Cerebellar nuclear complex (tissue), 1 donor: ENCODE measurements at places on chromosomes 7 and 10.

DNA sequence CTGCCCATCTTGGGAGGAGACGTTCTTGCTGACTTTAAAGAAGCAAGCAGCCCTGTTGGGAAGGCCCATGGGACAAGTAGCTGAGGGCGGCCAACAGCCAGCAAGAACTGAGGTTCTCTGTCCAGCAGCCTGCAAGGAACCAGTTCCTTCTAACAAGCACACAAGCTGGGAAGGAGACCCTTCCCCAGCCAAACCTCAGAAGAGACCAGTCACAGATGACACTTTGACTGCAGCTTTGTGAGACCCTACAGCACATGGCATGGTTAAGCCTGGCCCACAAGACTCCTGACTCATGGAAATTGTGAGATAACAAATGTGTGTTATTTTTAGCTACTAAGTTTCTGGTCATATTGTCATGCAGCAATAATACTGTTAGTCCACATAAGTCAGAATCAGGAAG, 99.9 kb downstream of the PRLHR start:
- DNase-seq, result no peak

GRCh38 chr7:47932016-47932415, 16.2 kb downstream of the PKD1L1 start:
- no peak for DNase-seq

DNA sequence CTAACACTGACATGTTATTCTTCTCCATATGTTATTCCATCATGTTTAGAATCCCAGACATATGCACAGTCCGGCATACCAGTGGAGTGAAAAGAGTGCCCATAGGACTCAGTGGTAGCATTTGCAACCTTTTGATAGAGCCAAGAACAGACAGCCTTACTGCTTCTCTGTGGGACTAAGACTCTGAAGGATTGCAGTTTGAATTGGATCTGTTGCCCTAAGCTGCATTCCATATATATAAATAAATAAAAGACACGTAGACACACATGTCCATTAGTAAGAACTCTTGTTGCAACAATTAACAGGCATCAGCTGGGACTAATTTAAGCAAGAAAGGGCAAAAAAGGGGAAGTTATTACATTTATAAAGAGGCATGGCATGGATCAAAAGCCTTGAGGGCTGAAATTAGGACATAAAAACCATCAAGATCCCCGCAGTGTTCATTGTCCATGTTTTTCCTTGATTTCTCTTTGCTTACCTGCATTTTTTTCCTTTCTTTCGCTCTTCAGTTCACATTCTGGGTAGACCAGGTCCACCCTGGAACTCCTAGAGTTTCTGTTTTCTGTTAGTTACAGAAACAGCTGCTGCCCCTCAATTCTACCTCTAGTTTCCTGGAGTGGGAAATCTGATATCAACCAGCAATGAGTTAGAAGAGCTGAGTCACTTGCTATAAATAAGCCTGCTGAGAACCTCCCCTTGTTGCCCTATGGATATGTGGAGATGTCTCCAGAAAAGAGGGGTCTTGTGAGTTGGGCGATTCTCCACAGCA, 132.4 kb downstream of the SORCS1 start:
- no peak for DNase-seq

DNA sequence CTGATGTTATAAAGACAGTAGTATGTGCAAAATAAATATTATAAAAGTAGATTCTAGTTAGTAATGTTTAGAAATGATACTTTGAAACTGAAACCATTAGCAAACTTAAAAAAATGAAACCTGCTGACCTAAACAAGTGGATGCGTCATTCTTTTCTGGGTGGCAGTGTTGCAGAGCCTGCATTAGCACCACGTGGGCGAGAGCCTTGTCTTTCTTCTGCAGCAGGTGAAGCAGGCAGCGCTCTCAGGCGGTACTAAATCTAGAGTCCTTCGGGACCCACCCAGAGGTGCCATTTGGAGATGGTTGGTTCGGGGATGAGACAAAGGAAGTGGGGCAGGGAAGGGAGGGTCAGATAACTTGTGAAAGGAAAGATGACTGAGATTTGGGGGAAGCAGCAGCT, 759.1 kb upstream of the IGFBP3 start:
- no peak for DNase-seq

DNA sequence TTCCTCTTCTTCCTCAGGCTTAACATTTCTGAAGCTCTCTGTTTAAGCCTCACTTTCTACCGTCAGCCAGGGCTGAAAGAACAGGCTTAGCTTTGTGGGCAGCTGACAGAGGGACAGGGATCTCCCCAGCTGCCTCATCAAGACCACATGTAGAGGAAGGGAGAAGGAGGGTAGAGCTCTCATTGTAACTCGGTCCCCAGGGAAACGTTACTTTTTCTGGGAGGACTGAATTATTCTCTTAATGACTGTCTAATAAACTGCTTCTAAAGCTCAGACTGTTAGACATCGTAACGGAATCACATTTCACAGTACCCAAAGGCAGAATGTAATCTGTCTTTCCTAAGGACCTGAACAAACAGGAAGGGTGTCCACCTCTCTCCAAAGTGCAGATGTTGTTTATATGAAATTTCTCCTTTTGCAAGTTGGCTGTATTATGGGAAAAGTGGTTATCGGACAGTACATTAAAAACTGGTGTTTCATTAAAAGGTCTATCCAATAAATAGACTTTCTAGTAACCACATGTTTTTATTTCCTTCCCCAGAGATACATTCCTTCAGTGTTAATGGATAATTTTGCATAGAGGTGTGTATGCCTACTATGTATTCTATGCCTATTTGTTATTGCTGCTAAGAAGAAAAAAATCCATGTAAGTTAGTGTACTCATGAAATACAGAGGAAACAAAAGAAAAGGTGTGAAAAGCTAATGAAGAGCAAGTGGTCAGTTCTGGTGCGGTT, 144.2 kb downstream of the CTTNBP2 start:
- no peak for DNase-seq

- DNase-seq, result no peak
These were observed 537 bp downstream of the SH3PXD2A start for GRCh38 chr10:103854686-103855391.

GRCh38 chr10:38038107-38038931, 27.8 kb downstream of the ZNF33A start:
- no peak for DNase-seq

DNA sequence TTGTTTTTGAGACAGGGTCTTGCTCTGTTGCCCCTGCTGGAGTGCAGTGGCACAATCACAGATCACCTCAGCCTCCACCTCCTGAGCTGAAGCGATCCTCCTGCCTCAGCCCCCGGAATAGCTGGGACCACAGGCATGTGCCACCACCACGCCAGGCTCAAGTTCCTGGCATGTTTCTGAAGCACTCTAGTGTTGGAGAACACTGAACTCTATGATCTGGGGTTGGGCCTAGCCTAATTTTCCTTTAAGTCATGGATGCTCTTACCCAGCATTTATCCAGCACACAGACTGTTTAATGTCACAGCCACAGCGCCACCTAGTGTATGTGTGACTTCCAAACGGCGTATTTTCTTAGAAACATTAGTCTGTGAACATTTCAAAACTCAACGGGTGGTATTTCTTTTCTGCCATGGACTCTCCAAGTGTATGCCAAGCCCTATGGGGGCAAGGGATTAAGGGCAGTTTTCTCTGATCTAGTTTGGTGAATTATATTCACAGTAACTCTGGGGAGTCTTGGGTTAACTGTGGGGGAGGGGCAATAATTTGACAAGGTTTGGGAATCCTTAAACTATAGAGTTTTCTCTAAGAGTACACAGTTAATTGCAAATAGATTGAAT, 91.8 kb downstream of the CREM start:
- no peak for DNase-seq

DNA sequence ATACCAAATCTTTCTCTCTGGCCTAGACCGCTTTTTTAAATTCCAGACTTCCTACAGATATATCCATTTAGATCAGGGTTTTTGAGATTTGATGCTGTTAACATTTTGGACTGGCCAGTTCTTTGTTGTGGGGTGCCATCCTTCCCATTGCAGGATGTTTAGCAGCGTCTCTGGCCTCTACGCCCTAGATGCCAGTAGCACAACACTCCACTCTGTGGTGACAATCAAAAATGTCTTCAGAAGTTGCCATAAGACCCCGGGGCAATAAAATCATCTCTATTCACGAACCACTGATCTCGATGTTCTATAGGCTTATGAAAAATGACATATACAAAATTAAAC, 46.3 kb downstream of the HDAC9 start:
- no peak for DNase-seq

DNA sequence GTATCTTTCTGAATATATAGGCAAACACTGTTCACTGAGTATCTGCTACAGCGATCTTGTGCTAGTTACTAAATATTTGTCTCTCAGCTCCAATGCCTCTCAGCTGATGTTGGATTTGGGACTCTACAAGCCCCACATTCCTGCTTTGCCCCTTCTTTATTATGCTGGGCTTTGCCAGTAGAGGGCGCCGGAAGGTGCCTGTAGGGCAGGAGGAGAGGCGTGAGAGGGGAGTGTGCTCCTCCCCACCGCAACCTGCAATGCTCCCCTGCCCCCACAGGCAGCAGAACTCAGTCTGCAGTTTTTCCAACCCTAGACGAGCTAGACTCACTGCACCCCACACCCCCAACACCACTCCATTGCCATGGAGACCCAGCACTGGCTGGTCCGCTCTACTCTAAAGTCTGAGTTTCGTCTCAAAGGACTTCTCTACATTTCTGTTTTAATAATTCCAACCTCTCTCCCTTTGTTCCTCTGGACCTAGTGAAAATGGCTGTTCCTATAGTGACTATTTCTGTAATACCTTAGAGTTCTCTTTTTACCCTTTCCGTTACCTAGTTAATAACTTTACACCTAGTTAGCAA, 337.6 kb downstream of the CCSER2 start:
- DNase-seq, result no peak

- DNase-seq, result no peak
These were observed 136.8 kb downstream of the CRPPA start for GRCh38 chr7:16284581-16284980.

DNA sequence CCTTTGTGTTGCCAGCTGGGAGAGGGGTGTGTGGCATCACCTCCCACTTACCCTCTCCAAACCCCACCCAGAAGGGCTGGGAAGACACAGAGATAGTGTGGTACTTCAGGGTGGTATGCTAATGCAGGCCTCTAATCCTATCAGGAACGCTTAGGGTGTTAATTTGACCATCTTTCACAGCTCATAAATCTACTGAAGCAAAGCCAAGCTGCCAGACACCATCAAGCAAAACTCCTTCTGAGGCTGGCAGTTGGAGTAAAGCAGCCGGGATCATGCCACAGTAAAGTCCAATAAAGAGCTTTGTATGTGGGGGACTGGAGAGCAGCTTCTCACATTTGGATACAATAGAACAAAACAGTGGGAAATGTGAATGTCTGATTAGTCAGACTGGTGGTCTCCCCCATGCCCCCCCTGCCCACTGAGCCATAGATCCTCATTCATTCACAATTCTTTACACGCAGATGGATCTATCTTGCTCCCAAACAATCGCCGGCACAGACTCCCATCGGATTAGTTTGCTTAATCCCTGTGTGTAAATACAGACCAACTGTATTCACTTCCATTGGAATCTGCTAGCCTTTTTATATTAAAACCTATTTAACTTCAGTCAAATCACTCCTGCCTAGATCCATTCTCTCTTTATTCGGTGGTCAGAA, 29.6 kb downstream of the FGFBP3 start:
- DNase-seq, result no peak

GRCh38 chr10:95214369-95214768, 20.3 kb downstream of the ACSM6 start:
- no peak for DNase-seq

- DNase-seq, result no peak
These were observed 140.6 kb downstream of the FAM53B start for GRCh38 chr10:124603376-124604213.

DNA sequence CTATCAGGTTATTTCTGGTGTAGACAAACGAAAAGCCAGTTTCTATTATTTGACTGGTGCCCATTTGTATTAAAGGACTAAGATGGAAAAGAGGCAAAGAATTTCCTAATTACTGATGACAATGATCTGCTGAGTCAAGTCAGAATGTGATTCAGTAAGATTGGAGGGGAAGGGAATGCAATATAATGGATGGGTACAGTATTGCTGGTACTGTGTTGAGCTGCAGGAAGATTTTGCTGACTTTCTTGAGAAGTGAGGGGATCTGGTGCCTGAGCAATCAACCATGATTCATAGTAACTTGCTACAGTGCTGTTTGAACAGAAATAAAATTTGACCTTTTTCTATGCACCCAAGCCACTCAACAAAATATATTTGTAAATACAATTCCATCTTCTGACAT, 139.1 kb upstream of the RHEB start:
- no peak for DNase-seq

DNA sequence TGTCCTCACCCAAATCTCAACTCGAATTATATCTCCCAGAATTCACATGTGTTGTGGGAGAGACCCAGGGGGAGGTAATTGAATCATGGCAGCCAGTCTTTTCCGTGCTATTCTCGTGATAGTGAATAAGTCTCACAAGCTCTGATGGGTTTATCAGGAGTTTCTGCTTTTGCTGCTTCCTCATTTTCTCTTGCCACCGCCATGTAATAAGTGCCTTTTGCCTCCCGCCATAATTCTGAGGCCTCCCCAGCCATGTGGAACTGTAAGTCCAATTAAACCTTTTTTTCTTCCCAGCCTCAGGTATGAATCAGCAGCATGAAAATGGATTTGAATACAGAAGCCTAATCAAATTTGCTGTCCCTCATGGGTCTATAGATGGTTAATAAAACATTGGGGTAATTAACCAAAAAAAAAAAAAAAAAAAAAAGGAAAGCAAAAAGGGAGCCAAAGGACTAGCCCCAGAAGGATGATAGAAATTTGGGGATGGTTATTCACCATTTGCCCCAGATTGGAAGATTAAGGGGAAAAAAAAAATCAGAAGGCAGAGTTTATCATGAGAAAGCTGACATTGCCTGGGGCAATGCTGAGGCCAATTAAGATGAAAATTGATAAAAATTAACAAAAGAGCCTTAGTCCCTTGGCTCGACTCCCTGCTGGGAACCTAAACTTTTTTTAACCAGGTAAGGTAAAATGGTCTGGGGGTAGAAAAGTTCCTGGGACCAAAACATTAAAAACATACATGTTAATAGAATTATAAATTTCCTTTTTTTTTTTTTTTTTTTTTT, 27.6 kb downstream of the AVL9 start:
- no peak for DNase-seq

GRCh38 chr7:85528581-85528980, 341.7 kb upstream of the SEMA3D start:
- DNase-seq, result no peak

GRCh38 chr7:29607259-29607658, 43.6 kb downstream of the PRR15 start:
- no peak for DNase-seq

DNA sequence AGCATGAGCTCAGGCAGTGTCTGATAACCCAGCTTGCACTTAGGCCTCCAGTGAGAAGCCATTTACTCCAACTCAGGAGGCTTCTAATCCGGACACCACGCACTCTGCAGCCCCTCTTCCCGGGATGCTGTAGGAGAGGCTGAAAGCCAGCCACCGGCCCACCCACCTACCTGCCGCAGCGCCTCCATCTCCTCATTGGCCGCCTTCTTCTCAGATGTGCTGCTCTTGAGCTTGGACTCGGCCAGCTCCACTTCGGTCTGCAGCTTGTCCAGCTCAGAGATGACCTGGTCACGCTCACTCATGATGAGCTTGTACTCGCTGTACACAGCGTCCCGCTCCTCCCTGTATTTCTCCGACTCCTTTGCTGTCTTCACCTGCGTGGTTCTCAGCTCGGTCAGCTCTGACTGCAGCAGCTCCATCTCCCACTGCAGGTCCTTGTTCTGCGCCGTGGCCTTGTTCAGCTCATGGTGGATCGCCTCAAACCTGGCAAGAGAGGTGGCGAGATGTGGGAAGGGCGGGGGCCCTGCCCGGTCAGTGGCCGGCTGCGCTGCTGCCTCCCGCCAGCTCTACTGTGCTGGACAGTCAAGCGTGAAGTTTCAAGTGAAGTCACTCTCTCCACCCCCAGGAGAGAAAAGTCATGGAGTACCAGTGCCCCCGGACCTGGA, 84.7 kb downstream of the DLG5 start:
- no peak for DNase-seq
